ENCODE measurements at places on chromosomes 1 and 21. TPM values are rescaled to one million over a fixed set of nuclear protein-coding genes. Genes with fewer than 3 reads are reported as not detected.

DNA sequence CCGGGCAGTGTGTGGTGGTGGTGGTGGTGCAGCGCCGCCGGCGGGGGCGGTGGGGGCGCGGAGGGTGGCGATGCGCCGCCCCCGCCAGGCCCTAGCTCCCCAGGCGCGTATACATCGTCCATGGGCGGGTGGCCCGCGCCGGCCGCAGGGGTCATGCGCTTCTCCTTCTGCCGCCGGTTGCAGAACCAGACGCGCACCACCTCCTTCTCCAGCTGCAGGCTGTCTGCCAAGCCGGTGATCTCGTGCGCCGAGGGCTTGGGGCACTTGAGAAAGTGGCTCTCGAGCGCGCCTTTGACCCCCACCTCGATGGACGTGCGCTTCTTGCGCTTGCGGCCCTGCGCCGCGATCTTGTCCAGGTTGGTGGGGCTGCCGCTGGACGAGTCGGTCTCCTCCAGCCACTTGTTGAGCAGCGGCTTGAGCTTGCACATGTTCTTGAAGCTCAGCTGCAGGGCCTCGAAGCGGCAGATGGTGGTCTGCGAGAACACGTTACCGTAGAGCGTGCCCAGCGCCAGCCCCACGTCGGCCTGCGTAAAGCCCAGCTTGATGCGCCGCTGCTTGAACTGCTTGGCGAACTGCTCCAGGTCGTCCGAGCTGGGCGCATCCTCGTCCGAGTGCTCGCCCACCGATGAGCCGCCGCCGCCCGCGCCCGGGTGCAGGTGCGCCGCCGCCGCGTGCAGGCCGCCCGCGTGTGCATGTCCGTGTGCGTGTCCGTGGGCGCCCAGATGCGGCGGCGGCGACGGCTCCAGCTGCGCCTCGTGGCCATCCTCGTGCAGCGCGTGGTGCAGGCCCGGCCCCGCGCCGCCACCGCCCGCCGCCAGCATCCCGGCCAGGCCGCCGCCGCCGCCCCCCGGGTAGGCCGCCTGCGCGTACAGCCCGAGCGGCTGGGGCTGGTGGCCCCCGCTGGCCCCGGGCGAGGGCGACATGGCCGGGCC lies 926 bp downstream of the POU3F1 start:
- no peak for DNase-seq
- no peak overlapping the region for H3K27ac ChIP-seq
- no peaks in the 10 kb centered on the region for H3K36me3 ChIP-seq
- peak overlapping the region; percentile 47 for H3K4me3 ChIP-seq
- H3K4me1 ChIP-seq = peaks cover 33% of the 10 kb centered on the region

DNA sequence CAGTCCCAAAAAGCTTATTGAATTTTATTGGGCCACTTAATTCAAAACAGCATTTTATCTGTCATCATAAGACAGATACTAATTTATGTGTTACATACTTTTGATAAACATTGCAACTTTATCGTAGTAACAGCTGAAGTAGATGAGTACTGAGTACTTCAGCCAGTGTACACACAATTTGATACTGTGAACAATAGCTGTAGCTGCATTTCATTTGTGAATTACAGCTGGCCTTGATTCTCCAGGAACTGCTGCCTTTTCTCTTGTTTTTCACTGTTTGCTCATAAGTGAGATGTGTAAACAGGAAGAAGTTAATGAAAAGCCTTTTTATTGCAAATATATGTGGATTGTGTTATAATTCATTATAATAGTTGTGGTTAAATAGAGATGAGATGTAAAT lies 10.2 kb downstream of the UAP1 start:
- no peaks in the 10 kb centered on the region for H3K36me3 ChIP-seq
- H3K4me3 ChIP-seq = no peak overlapping the region
- DNase-seq = no peak

- H3K27ac ChIP-seq = no peak overlapping the region
- peaks cover 5% of the 10 kb centered on the region for H3K27me3 ChIP-seq
- DNase-seq = no peak
- H3K4me3 ChIP-seq = no peak overlapping the region
- H3K4me1 ChIP-seq = no peaks in the 10 kb centered on the region
Measured at GRCh38 chr21:44952116-44952928, 12.5 kb downstream of the SLX9 start.

DNA sequence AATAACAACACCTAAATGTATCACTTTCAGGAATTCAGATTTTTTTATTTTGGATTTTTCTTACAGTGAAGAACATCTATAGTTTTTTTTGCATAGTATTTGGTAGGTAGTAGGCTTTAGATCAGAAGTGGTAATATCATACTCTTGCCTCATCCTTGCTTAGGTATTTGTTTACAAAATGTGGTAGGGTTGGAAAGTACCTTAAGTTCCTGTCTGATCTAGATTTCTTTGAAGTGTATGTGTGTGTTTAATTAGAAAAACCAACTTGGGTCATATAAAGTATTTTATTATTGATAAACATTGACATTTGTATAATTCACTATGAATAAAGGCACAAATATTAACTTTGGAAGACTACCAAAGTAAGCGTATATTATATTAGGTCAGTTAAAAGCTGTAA lies 85.3 kb upstream of the GPR88 start:
- no peaks in the 10 kb centered on the region for H3K36me3 ChIP-seq
- no peak overlapping the region for H3K4me3 ChIP-seq
- no peaks in the 10 kb centered on the region for H3K27me3 ChIP-seq
- H3K4me1 ChIP-seq = peaks cover 5% of the 10 kb centered on the region
- no peak overlapping the region for H3K27ac ChIP-seq

DNA sequence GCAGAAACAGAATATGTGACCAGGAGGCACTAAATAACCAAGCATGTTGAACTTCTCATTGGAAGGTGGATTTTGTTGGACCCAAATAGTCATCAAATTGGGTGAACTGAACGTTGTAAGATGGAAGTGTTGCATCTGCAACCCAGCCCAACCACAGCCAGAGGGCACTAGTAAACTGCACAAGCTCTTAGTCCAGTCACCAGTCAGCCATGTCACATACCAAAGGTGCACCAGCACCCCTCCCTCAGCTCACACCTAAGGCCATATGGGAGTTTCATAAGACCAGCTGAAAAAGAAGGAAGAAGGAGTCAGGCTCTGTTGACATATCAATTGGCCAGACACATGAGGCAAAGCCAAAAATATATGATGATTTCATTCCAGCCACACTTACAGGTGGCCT lies 481.7 kb upstream of the NR5A2 start:
- no peak for DNase-seq
- no peak overlapping the region for H3K4me3 ChIP-seq
- no peaks in the 10 kb centered on the region for H3K4me1 ChIP-seq
- no peaks in the 10 kb centered on the region for H3K27me3 ChIP-seq
- H3K36me3 ChIP-seq = no peaks in the 10 kb centered on the region
- H3K27ac ChIP-seq = no peak overlapping the region

GRCh38 chr21:32477424-32477745 lies 64.9 kb downstream of the EVA1C start:
- H3K27me3 ChIP-seq = peaks cover 3% of the 10 kb centered on the region
- no peaks in the 10 kb centered on the region for H3K36me3 ChIP-seq
- no peak overlapping the region for H3K27ac ChIP-seq
- peaks cover 14% of the 10 kb centered on the region for H3K4me1 ChIP-seq
- DNase-seq = no peak

DNA sequence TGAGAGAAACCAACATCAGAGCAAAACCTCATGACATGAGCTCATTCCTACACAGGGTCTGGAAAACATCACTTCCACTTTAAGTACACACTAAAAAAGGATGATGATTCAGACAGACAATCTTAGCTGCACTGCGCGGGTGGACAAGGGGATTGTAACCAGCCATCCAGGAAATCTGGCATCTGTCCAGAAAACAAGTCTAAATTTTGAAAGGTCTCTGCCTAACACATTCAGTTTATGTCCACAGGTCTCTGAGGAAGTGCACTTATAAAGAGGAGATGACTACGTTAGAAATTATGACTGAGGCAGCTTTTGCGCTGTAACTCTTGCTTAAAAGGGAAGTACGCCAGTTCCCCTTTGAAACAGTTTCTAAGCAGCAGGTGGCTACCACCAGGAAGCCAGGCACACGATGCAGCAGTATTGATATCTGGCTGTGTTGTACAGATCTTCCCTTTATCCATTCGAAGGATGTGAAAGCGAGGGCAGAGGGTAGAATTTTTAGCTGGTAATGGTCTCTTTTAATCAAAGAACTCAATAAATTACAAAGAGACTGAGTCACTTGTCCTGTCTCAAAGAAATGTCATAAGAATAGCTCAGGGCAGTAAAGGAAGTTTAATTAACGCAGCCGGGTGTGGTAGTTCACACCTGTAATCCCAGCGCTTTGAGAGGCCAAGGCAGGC lies 128.0 kb downstream of the SETD4 start:
- H3K27ac ChIP-seq = no peak overlapping the region
- no peaks in the 10 kb centered on the region for H3K27me3 ChIP-seq
- H3K4me3 ChIP-seq = no peak overlapping the region
- H3K4me1 ChIP-seq = no peaks in the 10 kb centered on the region
- no peak for DNase-seq
- H3K36me3 ChIP-seq = no peaks in the 10 kb centered on the region

The FAM3B gene
- 0.33 TPM for total RNA-seq

The SDCCAG8 gene
- 41.9 TPM for total RNA-seq

The NTMT2 gene
- not detected for total RNA-seq

The CLIC6 gene
- total RNA-seq = 5.4 TPM

The TMEM61 gene
- not detected for total RNA-seq

The VWA1 gene
- 34.2 TPM for total RNA-seq

The EXO1 gene
- 6.5 TPM for total RNA-seq

The FCMR gene
- 8.4 TPM for total RNA-seq
